ENCODE measurements at places on chromosomes 6 and 20.
A peak's percentile ranks its signal among the peaks of the same experiment; 100 is the strongest.

GRCh38 chr20:38957235-38957876 lies 4.8 kb upstream of the DHX35 start:
- no peak for DNase-seq

DNA sequence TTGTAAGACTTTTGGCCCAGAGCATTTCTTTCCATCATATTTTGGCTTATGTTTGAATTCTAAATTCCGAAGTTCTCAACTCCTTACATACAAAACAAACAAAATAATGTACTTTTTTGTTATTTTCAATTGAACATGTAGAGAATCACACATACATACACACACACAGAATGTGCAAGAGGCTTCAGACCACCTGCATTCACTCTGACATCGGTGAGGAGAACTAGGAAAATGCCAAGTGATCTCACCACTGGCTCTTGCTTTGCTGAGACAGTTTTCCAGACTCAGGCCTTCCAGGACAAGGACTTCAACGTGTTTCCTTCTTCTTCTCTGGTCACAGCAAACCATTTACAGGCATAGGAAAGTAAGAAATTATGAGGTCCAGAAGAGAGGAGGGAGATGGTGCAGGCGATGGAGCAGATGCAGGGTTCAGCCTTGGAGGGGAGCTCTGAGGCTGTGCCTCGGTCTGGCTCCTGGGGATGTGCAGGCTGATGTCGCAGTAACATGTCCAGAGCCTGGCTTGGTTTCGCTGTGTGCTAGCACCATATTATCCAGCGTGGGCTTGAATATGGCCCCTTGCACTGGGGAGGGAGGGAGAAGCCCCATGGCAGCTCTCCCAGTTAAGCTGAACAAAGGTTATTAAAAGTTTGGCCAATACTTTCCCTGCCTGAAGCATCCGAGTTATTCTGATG lies 93.4 kb downstream of the DACT2 start:
- no peak for DNase-seq

DNA sequence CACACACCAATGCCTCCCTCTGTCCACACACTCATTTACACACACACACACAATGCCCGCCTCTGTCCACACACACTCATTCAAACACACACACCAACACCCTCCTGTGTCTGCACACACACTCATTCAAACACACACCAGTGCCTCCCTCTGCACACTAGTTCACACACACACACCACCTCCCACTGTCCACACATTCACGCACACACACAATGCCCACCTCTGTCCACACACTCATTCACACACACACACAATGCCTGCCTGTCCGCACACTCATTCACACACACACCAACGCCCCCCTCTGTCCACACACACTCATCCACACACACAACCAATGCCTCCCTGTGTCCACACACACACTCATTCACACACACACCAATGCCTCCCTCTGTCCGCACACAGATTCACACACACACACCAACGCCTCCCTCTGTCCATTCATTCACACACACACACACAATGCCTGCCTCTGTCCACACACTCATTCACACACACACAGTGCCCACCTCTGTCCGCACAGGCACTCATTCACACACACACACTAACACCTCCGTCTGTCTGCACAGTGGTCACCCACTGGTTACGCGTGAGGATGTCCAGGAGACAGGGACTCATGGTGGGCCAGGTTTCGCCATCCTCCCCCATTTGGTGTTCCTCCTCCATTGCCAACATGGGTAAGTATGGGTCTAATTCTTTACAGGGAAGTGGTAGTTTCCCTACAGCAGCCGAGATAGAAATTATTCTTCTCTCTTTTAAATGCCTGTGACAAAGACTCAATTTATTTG lies 62.4 kb upstream of the THBS2 start:
- no peak for DNase-seq

GRCh38 chr6:134822920-134823709 lies 126.8 kb downstream of the ALDH8A1 start:
- peak; percentile 31 for DNase-seq

GRCh38 chr20:31930779-31931178 lies 21.1 kb downstream of the PDRG1 start:
- no peak for DNase-seq

DNA sequence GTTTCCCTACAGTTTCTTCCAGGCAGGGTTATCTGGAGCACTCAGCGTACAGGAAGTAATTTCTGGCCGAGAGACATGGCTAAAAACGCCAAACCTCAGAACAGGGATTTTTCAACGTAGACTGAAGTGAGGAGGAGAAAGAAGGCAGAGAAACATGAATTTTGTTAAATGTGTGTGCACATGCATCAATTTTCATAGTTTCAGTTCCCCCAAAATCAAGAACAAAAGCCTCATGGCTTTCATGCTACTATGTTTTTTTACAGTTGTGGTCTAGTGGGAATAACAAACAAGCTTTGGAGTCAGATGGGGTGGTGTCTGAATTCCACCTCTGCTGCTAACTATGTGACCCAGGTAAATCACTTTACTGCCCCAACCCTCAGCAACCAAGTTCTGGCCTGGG lies 4.9 kb downstream of the TOMM34 start:
- DNase-seq, result no peak

- DNase-seq, result no peak
Observed at GRCh38 chr6:28393912-28394662, 5.5 kb downstream of the ZSCAN12 start.

DNA sequence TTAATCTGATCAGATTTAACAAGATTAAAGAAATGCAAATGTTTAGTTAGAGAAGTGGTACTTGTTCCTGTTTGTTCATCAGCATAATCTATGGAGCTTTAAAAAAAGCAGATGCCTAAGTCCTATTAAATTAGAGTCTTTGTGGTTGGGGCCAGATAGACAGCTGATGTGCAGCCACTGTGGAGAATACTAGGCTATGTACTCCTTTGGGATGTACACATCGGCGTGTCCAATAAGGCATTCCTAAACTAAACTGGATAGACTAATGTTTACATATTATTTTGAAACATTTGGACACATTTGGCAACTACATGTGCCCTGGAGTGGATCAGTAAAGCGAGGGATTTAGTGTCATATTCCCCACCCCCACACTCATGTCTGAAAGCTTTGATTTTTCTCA lies 459.5 kb downstream of the LMBRD1 start:
- DNase-seq, result no peak

DNA sequence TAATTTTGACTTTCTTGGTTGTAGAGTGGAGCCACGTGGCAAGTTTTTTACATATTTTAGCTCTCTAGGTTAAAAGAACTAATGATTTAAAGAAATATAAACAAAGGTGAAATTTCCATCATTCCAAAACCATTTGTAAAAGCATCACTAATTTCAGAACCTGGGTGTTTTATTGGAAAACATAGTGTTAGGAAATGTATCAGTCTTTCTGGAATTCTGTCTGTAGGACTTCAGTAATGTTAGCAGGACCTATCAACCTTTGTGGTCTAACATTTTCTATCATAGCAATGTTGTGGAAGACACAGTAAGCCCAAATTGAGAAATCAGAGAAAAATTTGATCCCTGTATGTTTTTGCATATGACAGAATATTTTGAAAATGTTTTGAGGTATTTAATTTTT lies 28.3 kb downstream of the L3MBTL3 start:
- DNase-seq, result no peak

- DNase-seq, result no peak
Observed at GRCh38 chr20:17816804-17817587, 117.2 kb downstream of the BANF2 start.

- no peak for DNase-seq
Observed at GRCh38 chr6:56329271-56330050, 82.1 kb upstream of the COL21A1 start.

- peak; percentile 11 for DNase-seq
Observed at GRCh38 chr6:15876406-15876805, 213.6 kb upstream of the DTNBP1 start.

DNA sequence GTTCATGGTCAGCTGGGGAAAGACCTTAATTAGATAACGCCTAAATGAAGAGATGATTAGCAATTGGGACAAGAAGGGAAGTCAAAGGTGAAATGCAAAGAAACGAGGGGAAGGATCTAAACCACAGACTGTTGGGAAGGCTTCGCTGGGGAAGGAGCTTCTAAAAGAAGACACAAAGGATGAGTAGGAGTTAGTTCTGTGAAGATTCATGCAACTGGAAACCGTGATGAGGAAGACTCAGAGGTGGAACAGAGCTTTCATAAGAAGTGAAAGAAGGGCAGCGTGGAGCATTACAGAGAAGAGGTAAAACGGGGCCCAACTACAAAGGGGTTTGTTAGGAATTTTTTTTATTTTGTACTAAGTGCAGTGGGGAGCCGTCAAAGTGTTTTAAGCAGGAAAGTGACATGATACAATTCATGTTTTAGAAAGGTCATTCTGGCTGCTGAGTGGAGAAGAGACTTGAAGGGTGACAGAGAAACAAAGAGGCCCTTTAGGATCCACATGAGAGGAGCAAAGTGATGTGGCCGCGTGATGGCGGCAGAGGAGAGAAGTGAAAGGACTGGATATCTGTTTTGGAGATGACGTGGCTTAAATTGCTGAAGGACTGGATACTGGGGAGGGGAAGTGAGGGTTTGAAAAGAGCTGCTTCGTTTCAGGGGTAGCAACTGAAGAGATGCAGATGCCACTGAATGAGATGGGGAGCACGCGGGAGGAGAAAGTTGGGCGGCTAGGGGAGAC lies 33.6 kb downstream of the TTI1 start:
- DNase-seq, result no peak

- peak; percentile 25 for DNase-seq
Observed at GRCh38 chr6:39050453-39051112, 2.0 kb downstream of the GLP1R start.

DNA sequence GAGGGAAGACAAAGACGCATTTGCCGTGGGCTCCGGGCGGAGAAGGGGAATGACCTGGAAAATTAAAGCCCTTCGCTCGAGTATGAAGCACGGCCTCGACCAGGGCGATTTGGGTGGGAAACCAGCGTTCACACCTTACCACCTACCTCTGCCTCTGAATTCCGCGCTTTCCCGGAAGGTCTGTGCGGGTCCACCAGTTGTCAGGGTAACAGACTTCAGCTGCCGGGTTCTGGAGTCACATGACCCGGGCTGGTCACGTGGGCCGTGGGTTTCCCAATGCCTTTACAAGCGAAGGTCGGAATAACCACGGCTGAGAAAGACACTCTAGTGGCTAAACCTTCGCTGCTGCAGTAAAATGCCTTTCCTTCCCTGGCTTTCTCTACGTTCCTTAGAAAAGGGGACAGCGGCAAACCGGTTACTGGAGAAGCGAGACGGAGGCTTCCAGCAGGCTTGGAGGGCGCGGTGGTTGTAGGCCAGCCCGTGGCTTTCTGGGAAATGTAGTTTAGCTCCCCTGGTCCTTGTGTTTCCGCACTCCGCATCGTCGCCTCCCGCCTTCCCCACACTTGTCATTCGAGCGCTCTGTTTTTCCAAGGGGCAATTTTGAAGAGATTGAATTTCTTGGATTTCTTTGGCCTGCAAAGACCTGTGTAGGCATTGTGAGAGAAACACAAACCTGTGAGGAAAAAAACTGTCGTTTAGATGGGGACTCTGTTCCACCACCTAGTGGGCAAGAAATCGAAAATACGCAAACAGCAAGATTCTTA lies at the start of gene CEP162:
Gene CEP162, minus strand, starts transcription at position 210 of the 764 bp plus-strand sequence. CDS start 1,250 bp downstream, outside the sequence.
- DNase-seq, result peak; percentile 90

DNA sequence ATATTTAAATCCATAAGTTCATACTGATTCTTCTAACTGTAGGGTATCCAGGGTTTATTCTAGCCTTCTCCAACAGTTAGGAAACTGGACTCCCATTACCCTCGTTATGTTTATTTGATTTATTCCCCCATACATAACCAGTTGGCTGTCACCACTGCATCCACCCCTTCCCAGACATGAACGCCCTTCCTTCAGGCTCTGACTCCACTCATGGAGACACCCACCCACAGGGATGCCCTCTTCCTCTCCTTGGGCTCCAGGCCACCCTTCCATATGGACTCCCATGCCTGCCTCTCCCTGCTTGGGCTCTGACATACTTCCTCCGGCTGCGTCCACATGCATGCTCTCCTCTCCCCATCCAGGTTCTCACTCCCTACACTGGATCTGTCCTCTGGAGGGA lies 124.0 kb downstream of the FIG4 start:
- DNase-seq, result no peak

- no peak for DNase-seq
Observed at GRCh38 chr20:59001449-59002171, 5.4 kb downstream of the CTSZ start.
